NCI-H2081 (cell line): ENCODE measurements at places on chromosomes 16 and 17.

- peak; percentile 28 for DNase-seq
Measured at GRCh38 chr16:62816971-62817519, 780.8 kb upstream of the CDH8 start.

- peak; percentile 71 for DNase-seq
Measured at GRCh38 chr16:71230122-71230845, at the start of gene HYDIN. TSS of gene HYDIN (minus strand) at chr16:71230722. CDS start at chr16:71186895, 43,827 bp downstream.

- DNase-seq: no peak
Measured at GRCh38 chr17:54968988-54969332, 395 bp downstream of the STXBP4 start.

GRCh38 chr17:67156269-67157199 is 88.5 kb downstream of the HELZ start:
- DNase-seq: no peak

DNA sequence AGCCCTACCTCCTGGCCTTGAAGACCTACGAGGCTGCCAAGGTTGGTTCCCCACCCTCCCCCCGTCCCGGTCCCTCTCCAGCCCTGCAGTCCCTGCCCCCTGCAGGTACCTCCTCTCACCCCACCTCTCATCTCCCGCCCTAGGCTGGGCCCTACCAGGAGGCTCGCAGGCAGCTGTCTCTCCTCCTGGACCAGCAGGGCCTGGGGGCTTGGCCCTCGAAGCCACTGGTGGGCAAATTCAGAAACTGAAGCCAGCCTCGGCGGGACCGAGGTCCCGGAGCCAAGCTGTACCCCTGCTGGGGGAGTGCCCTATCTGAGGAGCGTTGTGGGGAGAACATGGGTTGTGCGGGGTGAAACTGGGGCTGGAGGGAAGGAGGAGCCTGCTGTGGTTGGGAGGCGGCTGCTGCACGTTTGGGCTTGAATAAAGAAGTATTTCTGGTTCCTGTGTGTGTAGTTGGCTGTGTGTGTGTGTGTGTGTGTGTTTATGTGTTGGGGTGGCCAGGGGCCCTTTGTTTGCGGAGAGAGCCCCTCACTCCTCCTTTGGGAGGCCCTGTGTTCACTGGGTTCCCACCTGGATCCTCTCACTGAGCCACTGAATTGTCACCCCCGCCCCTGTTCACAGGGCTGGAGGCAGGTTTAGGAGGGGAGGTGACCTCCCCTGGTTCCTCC is 5.9 kb downstream of the ADAD2 start:
- no peak for DNase-seq

GRCh38 chr16:62639890-62640289 is 603.7 kb upstream of the CDH8 start:
- DNase-seq: no peak

- DNase-seq: no peak
Measured at GRCh38 chr17:70157151-70157550, 12.2 kb upstream of the KCNJ2 start.

GRCh38 chr17:18949566-18949965 is 2.4 kb upstream of the SLC5A10 start:
- DNase-seq: no peak

- DNase-seq: no peak
Measured at GRCh38 chr17:82664276-82664575, 16.0 kb upstream of the WDR45B start.

DNA sequence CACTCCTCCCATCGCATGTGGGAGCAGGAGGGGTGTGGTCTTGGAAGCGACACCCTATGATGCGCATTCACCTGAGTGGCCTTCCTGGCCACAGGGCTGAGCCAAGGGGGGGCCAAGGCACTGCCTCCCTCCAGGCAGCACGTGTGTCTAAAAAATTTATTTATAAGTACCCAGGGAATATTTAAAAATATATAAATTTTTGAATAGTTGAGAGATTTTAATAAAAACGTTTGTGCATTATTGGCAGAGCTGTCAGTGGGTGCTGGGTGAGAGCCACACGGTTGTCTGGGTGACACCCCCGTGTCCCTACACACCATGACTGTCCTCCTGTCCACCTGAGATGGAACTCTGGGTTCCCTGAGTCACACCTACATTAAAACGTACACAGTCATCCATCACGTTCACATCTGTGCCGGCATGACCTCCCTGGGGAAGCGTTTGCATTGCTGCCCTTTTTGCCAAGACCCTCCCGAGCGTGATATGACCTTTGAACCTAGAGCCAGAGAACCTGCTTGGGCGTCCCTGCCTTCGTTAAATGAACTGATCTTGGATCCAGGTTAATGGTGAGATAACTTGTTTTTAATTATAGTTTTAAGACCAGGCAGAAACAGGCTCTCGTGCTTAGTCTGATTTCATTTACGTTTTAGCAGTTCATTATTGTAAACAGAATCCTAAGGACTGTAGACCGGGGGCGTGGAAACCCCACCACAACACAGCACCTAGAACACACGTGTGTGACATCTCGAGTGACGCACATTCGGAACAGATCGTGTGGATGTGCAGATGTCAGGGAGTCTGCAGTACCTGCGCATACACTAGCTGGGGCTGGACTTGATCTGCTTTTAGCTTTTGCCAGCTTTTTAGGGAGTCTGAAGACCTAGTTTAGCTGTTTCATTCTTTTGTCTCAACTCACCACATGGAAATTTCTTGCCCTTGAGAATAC is 192.8 kb upstream of the CHMP6 start:
- DNase-seq: no peak

DNA sequence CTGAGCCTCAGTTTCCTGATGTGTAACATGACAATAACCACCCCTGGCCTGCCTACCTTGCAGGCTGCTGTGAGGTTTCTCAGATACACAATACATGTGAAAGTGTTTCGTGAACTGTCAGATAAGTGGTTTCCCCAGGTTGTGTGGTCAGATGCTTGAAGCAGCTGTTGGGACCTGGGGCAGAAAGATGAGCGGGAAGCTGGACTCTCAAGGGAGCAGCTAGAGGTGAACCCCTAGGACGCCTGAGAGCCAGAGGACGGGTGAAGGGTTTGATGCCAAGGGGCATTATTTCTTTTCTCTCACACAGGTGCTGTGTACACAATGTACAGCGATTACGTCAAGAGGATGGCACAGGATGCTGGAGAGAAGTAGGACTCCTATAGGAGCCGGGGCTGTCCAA is 2.3 kb downstream of the HIGD1B start:
- no peak for DNase-seq
